ENCODE measurements at places on chromosomes 2 and 18.

DNA sequence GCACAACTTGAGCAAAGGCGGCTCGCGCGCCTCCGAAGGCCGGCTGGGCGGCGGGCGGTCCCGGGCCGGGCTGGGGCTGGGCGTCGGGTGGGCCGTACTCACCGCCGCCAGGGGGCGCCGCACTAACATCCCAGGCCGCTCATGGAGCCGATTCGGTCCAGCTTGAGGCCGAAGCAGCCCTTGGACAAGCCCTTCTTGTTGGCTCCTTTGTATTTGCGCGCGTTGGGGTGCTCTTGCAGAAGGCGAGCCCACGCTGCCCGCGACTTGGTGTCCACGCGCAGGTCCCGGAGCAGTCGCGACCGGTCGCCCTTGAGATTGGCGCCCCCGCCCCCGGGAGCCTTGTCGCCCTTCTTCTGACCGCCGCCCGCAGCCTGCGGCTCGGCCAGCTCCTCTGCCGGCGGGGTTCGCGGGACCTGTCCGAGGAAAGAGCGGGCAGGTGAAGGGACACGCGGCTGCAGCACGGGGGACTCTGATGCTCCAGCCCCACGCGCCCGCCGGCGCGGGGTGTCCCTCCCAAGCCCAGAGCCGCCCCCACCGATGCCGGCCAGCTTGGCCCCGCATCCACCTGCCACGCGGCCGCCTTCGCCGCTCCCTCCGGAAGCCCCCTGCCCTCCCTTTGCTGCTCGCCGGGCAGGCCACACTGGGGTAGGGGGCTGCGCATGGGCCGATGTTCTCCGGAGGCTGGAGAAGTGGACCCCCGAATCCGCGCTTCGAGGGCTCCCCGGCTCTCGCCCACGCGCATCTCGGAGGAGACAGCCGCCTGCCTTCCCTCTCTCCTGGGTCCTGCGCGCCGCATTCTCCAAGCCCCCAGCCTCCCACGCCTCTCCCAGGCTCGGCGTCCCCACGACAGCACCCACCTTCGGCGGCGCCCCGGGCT lies 655 bp downstream of the NPPC start:
- peaks cover 5% of the 10 kb centered on the region for H3K4me1 ChIP-seq
- H3K27ac ChIP-seq, result no peak overlapping the region
- peak; percentile 85 for DNase-seq
- H3K36me3 ChIP-seq, result no peaks in the 10 kb centered on the region
- H3K27me3 ChIP-seq, result peaks cover 39% of the 10 kb centered on the region
- H3K4me3 ChIP-seq, result peak overlapping the region; percentile 61

DNA sequence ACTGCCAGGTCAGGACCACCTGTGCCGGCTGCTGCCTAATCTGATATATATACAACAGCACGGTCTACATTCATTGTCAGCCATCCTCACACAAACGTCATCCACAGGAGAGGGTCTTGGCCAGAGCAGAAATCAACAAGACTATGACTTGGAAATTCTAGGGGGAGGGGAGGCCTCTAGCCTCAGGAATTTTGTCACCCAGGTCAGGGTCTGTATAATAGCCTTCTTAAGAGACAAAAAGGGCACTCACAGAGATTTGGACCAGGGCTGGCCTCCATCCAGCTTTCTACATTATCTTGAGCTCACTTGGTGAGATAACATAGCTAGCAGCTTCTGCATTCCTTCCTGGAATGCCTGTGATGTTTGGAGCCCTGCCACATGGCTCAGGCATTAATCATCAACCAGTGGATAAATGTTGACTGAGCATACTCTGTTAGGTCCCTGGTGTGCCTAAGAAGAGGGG lies 50.4 kb upstream of the CTIF start:
- no peak for DNase-seq
- peaks cover 31% of the 10 kb centered on the region for H3K27me3 ChIP-seq
- no peaks in the 10 kb centered on the region for H3K4me1 ChIP-seq
- H3K4me3 ChIP-seq, result no peak overlapping the region

- no peak overlapping the region for H3K4me3 ChIP-seq
- H3K4me1 ChIP-seq, result peaks cover 3% of the 10 kb centered on the region
- DNase-seq, result no peak
- peaks cover 11% of the 10 kb centered on the region for H3K27me3 ChIP-seq
- H3K27ac ChIP-seq, result no peak overlapping the region
These were observed 152.4 kb downstream of the DYSF start for GRCh38 chr2:71605781-71606241.

DNA sequence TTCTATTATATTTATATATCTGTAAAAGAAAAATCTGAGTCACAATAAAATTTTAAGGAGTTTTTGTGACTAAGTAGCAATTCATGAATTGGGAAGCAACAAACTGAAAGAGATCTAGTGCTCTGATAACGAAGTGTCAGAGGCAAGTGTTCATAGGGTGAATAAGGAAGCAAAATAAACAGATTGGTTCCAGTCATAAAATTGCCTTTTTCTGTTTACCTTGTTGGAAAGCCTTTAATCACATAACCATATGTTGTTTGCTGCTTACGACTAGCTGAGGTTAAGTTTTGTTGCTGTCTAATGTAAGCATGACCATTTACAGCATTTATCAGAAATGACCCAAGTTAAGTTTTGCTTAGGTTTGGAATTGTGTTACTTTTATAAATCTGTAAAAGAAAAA lies 358.9 kb downstream of the ARL6IP6 start:
- H3K4me3 ChIP-seq, result no peak overlapping the region
- H3K4me1 ChIP-seq, result no peaks in the 10 kb centered on the region
- no peaks in the 10 kb centered on the region for H3K27me3 ChIP-seq
- no peak for DNase-seq
- H3K36me3 ChIP-seq, result no peaks in the 10 kb centered on the region

GRCh38 chr2:33126958-33127357 lies 180.2 kb downstream of the LTBP1 start:
- H3K27ac ChIP-seq, result no peak overlapping the region
- H3K36me3 ChIP-seq, result no peaks in the 10 kb centered on the region
- DNase-seq, result no peak
- no peaks in the 10 kb centered on the region for H3K4me1 ChIP-seq

GRCh38 chr2:144461308-144461766 lies 58.6 kb downstream of the ZEB2 start:
- DNase-seq, result no peak
- H3K4me1 ChIP-seq, result peaks cover 17% of the 10 kb centered on the region
- H3K4me3 ChIP-seq, result no peak overlapping the region
- no peaks in the 10 kb centered on the region for H3K36me3 ChIP-seq

DNA sequence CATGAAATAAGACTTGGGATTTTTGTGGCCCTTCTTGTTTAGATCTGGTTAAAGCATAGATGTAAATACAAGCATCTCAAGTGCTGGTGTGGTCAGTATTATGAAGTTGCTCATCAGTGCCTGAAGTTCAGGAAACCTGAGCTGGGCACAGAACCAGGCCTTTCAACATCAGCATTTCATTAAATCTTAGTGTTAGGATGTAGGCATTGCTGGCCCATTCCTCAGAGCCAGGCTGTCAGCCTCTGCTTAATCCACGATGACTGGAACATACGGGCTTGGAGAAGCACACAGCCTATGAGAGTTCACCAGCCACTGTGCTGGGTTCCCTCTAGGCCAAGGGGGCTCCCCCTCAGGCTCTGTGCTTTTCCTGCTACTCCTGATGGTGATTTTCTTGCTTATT lies 270.2 kb downstream of the EN1 start:
- no peak for DNase-seq
- no peak overlapping the region for H3K4me3 ChIP-seq
- no peaks in the 10 kb centered on the region for H3K4me1 ChIP-seq
- no peak overlapping the region for H3K27ac ChIP-seq
- H3K27me3 ChIP-seq, result peaks cover 8% of the 10 kb centered on the region

DNA sequence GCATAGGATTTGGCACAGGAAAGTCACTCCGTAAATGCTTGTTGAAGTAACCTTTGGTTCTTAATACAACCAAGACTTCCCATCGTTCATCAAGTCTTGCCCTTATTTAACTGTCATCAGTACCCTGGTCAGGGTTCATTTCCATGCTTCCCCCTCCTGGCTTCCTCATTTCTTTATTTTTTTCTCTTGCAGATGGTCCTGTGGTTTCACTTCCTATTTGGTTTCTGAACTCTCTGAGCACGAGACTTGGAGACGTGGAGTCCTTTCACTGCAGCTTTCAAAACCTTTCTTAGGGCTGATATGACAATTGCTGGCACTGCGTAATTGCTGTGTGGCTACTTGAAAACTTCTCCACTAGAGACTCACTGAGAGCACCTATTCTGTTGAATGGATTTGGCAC lies 59.9 kb upstream of the PID1 start:
- H3K36me3 ChIP-seq, result no peaks in the 10 kb centered on the region
- H3K4me3 ChIP-seq, result no peak overlapping the region
- H3K27me3 ChIP-seq, result no peaks in the 10 kb centered on the region
- no peak overlapping the region for H3K27ac ChIP-seq
- no peaks in the 10 kb centered on the region for H3K4me1 ChIP-seq

DNA sequence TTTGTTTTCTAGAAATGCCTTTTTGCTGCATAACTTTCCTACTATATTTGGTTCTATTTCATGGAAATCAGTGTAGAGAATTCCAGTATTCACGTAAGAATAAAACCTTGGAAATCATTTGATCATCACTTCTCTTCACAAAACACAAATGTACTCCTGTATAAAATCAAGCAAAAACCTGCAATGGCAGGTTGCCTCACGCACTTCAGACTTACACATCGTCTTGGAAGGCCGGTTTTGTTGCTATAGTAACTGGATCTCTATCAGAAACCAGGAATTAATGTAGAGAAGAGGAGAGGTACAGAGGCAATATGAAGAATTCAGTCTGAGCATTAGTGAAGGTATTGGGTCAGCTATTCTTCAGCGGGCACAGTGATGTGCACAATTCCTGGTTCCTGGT lies 370.7 kb upstream of the CYRIA start:
- H3K27ac ChIP-seq, result no peak overlapping the region
- no peaks in the 10 kb centered on the region for H3K27me3 ChIP-seq
- DNase-seq, result no peak
- H3K4me1 ChIP-seq, result no peaks in the 10 kb centered on the region
- no peaks in the 10 kb centered on the region for H3K36me3 ChIP-seq
- H3K4me3 ChIP-seq, result no peak overlapping the region

DNA sequence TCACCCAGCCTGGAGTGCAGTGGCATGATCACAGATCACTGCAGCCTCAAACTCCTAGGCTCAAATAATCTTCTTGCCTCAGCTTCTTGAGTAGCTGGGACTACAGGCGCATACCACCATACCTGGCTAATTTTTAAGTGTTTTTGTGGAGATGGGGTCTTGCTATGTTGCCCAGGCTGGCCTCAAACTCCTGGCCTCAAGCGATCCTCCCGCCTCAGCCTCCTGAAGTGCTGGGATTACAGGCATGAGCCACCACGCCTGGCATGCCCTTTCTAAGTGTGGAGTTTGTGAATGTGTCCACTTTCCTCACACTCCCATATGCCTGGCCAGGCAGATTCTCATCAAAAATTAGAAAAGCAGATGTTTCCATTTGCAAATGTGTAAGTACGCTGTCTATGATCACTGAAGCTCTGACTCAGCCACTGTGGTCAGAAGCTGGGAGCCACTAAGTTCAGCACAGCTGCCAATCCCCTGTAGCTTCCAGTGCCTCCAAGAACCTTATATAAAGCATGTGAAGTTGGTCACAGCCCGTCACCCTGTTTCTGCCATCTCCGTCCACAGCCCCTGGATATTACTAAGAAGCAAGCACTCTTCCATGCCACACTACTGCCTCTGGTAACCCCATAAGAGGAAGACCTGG lies 155.4 kb downstream of the FAM210A start:
- DNase-seq, result peak; percentile 53
- peak overlapping the region; percentile 15 for H3K27ac ChIP-seq
- no peak overlapping the region for H3K4me3 ChIP-seq
- H3K4me1 ChIP-seq, result peaks cover 59% of the 10 kb centered on the region

GRCh38 chr2:58895857-58896256 lies 654.7 kb upstream of the FANCL start:
- DNase-seq, result no peak
- H3K4me1 ChIP-seq, result no peaks in the 10 kb centered on the region
- H3K4me3 ChIP-seq, result no peak overlapping the region

DNA sequence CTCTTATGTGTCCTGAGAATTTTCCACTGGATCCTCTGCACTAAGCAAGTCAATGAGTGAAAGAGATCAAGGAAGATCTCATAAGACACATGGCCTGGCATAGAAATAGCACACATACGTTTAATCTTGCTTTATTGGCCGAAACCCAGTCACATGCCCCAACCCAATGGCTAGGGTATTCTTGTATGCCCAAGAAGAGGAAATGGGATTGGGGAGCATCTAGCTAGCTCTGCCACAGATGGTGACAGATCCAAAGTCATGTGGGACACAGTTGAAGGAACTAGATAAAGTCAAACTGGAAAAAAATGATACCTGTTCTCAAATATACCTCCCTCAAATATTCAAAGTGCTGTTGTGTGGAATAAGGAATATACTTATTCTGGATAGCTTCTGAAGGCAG lies 74.7 kb downstream of the CD28 start:
- peaks cover 8% of the 10 kb centered on the region for H3K36me3 ChIP-seq
- H3K27me3 ChIP-seq, result no peaks in the 10 kb centered on the region
- H3K4me3 ChIP-seq, result no peak overlapping the region
- H3K4me1 ChIP-seq, result peaks cover 47% of the 10 kb centered on the region

DNA sequence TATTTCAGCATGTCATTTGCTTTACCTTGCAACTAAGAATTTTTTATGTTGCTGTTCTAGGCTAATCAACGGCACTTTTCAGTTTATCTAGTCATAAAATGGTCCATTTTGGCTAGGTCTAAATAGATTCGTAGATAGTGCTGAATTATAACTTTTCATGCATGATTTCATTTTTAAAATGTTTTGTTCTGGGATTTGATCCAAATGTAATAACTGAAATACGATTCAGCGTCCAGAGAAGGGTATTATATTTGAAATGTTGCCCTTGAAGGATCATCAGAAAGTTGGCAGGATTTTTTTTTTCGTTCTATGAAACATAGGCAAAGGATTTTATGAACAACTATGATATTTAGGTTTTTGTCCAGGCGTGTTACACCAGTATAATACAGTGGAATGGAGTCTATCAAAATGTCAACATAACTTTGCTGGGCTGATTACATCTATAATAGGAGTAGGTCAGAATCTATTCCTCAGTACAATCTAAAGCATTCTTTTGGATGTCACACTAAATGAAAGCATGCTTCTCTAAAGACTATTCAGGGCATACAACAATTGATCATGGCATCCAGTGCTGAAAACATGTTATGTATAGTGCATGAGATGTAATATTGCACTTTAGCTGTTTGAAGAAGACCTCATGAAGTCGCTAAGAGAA lies 24.8 kb downstream of the TTC27 start:
- H3K4me3 ChIP-seq, result no peak overlapping the region
- H3K27me3 ChIP-seq, result no peaks in the 10 kb centered on the region
- peaks cover 46% of the 10 kb centered on the region for H3K36me3 ChIP-seq
- H3K27ac ChIP-seq, result no peak overlapping the region
- no peaks in the 10 kb centered on the region for H3K4me1 ChIP-seq
- DNase-seq, result no peak

- no peak for DNase-seq
- peaks cover 33% of the 10 kb centered on the region for H3K36me3 ChIP-seq
- no peak overlapping the region for H3K27ac ChIP-seq
These were observed 13.7 kb downstream of the NCL start for GRCh38 chr2:231450548-231450989.

- no peaks in the 10 kb centered on the region for H3K4me1 ChIP-seq
- peaks cover 22% of the 10 kb centered on the region for H3K27me3 ChIP-seq
- peak; percentile 48 for DNase-seq
- H3K4me3 ChIP-seq, result no peak overlapping the region
- H3K27ac ChIP-seq, result no peak overlapping the region
These were observed 20.9 kb downstream of the THNSL2 start for GRCh38 chr2:88190808-88191721.

Data from activated CD4-positive, alpha-beta T cell treated with anti-CD3 and anti-CD28 coated beads for 36 hours (primary cell).